HFF-Myc (cell line): ENCODE measurements at places on chromosomes 1 and 21.

GRCh38 chr1:224510880-224511645, 76.5 kb upstream of the WDR26 start:
- no peak for DNase-seq

- DNase-seq = no peak
These were observed 81.2 kb downstream of the SIPA1L2 start for GRCh38 chr1:232548691-232549090.

GRCh38 chr1:41572224-41572623, 87.7 kb upstream of the EDN2 start:
- DNase-seq = no peak

GRCh38 chr1:224503161-224504118, 68.8 kb upstream of the WDR26 start:
- DNase-seq = no peak
